ENCODE measurements at places on chromosomes 2 and 18.

DNA sequence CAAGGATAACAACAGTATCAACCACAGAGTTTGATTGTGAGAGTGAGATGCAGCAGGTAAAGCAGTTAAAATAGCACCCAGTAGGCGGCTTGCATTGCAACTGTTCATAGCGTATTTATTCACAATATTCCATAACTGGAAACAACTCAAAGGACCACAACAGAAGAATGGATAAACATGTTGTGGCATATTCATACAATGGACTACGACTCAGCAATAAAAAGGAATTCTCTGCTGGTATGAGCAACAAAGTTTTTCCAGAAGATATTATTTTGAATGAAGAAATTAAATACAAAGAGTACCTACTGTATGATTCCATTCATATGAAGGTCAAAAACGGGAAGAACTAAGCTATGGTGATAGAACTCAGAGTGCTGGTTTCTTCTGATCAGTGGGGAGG, 25.2 kb downstream of the GPATCH11 start:
- DNase-seq: no peak

- DNase-seq: no peak
Measured at GRCh38 chr2:199111458-199111857, 346.3 kb downstream of the SATB2 start.

GRCh38 chr2:100940766-100941645, 61.1 kb upstream of the RPL31 start:
- DNase-seq: no peak

DNA sequence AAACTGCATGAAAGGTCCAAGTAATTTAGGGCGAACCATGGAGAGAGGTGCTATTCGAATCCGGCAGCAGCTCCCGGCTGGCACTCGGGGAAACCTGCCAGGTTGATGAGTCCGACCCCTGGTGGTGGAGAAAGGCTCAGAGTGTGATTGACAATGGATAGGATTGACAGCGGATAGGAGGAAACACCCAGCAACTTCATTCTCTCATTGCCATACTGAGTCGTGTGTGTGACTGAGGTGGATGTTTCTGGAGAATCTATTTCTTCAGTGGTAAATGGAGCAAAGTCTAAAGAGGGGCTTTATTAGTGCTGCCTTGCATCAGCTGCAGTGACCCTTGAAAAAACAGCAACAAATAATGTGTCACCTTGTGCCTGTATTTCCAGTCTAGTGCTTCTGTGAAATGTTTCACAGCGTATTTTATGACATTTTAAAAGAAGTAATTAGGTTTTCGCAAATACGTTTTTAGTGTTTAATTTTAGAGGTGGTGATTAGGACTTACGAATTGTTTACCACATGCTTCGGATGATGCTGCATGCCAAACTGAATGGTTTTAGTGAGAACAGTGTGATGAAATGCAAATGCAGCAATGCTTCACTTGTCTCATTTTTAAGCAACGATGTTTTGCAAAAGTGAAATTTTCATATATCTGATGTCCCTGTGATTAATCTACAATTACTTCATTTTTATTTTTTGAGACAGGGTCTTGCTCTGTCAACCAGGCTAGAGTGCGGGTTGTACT, 102.0 kb downstream of the DCDC2C start:
- peak; percentile 52 for DNase-seq

DNA sequence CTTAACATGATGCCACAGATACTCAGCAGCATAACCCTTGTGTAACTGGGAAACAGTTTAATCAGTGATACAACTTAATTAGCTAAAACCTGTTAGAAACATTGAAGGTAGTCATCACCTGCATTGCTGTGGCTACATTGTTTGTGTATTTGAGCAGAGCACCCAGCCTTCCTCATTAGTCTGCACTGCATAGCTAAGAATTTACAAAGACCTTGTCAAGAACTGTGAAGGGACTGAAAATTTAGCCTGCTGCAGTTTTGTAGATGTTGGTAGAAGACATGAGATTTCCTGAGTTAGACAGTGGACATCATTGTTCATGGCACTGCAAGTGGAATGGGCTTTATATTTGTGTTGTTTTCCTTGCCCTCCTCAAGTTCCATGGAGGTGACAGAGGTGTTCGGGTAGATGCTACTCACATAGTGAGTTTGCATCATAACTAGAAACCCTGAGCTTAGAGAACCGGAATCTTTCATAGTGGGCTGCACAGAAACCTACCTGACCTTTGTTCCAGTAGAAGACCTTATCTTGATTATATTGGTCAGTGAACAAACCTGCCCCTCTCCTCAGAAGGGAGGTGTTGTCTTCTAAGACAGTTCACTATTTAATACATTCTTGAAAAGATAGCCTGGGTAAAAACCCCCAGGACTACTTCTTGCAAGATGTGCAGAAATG, 12.5 kb downstream of the VAPA start:
- DNase-seq: no peak

DNA sequence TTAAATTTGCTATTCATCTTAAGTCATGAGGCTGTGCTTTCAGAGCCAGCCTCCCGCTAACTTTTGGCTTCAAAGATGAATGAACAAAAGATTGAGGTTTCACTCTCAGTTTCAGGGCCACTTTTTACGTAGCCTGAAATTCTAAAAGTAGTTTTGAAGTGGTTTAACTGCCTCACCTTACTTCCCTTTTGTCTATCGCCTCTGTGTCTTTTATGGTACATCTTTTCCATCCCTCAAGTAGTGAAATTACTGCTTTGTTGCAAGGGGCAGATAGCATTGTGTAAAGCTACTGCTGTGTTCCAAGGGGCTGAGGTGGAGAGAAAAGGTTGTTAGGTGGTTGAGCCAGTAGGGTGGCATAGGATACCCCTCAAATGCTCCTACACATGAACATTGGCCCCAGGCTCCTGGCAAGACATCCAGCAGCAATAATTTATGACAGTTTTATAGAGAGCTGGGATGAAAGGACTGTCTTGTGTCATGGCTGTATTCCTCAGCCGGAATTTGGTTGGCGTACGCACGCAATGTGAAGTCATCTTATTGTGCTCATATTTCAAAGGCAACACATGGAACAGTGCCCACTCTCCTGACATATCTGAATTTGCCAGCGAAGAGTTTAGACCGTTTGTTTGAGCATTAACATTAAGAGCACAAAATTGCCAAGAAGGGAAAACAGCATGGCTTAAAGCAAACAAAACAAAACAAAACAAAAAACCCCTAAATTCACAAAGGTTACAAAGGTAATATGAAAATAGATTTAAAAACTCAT, 32.2 kb downstream of the QPCT start:
- DNase-seq: no peak

- DNase-seq: no peak
Measured at GRCh38 chr2:17643031-17643615, 102.6 kb downstream of the VSNL1 start.

- no peak for DNase-seq
Measured at GRCh38 chr2:184119989-184120800, 478.1 kb upstream of the ZNF804A start.

- no peak for DNase-seq
Measured at GRCh38 chr2:68974251-68974650, at the start of gene GKN1. Gene GKN1, plus strand, starts transcription at chr2:68974636. Its CDS starts 42 bp downstream, at chr2:68974678.

GRCh38 chr2:174074831-174075230, 109.7 kb upstream of the SP3 start:
- DNase-seq: no peak

DNA sequence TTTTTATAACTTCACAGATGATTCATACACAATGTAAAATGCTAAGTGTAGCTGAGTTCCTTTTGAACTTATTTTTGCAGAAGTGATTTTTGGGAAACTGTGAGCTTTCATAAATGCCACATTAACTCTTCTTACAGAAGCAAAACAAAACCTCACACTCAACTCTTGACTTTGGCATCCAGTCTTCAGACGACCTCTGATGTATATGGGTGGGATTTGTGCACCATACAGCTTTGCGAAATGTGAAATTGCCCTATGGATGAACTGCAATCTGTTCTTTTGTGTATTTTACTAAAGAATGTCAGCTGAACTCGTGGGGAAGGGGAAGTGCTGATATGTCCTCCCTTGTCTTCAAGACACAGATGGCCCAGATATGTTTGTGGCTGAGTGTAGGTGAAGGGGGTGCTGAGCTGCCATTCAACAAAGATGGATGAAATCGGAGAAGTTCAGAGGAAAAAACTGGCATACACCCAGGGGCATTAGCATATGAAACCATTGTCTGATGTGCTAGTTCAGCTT, 218.3 kb downstream of the PTGR3 start:
- peak; percentile 80 for DNase-seq

DNA sequence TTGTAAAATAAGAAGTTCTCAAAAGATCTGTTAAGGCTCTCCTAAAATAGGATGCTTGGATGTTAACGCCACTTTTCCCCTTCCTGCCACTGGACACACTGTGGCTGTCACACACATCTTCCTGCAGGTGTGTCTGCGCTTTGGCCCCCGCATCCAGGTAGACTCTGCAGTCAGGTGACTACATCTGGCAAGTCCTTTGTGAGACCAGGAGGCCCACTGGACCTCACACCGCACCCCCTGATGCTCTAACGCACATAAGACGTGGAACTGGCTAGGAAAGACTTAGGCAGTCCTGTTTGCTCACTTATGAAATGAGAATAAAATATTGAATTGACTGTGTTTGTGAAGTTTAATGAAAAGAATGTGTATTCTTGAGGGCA, 67.6 kb upstream of the PXDN start:
- DNase-seq: no peak

GRCh38 chr2:167215595-167215994, 327.3 kb downstream of the XIRP2 start:
- DNase-seq: no peak

DNA sequence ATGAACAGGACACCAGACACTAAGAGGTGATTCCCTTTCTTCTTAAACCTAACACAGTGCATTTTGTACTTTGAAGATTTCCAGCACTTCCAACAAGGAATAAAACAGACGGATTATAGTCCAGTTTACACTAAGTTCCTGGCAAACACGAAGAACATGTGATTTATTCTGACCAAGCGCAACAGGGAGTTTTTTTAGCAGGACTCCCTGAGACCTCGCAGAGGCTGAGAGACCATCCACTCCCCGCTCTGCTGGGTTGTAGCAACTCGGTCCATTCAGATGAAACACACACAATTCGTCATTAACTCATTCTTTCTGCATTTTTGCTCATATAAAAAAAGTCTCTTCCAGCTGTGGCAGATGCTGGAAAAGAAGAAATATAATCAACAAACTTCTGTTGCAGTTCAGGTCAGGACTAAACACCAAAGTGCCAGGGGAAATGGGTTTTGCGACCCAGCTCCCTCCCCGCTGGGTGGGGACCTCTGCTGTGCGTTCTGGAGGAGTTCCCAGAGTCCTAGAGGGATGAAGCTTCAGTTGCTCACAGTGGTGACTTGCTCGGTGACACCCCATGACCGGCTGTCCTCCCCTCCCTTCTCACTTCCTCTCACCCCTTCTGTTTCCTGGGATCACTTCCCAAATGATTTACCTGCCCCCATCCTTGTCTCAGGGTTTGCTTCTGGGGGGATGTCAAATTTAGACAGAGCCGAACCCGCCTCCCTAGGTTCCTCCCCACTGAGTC, 52.5 kb downstream of the KCNF1 start:
- no peak for DNase-seq

DNA sequence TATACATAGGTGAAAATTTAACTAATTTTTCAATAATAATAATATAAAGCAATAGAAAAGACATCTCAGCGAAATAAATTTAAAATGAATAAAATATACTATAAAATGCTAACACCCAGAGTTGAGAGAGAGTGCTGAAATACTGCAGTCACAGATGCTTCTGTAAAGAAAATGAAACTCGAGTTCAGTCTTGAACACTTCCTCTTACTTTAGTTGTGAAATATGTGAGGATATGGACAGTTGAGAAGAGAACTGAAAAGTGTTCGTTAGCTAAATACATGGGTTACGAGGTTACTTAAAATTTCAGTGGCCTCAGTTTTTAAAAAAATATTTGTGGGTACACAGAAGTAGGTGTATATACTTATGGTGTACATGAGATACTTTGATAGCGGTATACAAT, 106.8 kb downstream of the DNAH7 start:
- peak; percentile 31 for DNase-seq

DNA sequence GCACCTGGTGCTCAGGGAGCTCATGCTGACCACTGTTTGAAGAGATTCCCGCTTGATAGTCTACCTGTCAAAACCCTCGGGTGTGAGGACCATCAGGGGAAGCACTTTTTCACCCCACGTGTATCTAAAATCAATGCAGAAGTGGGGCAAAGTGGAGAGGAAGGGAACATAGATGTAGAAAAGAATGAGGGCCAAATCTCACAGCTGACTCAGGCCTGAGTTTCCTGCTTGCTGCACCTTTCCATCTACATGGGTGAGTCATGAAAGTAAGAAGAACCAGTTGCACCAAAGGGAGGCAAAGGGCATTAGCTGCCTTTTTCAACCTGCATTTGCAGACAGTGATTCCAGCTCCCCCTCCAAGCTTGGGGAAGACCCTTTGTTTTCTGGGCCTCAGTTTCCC, 100.2 kb upstream of the MYCN start:
- no peak for DNase-seq

GRCh38 chr2:3580449-3580848, 5.4 kb downstream of the RPS7 start:
- no peak for DNase-seq

DNA sequence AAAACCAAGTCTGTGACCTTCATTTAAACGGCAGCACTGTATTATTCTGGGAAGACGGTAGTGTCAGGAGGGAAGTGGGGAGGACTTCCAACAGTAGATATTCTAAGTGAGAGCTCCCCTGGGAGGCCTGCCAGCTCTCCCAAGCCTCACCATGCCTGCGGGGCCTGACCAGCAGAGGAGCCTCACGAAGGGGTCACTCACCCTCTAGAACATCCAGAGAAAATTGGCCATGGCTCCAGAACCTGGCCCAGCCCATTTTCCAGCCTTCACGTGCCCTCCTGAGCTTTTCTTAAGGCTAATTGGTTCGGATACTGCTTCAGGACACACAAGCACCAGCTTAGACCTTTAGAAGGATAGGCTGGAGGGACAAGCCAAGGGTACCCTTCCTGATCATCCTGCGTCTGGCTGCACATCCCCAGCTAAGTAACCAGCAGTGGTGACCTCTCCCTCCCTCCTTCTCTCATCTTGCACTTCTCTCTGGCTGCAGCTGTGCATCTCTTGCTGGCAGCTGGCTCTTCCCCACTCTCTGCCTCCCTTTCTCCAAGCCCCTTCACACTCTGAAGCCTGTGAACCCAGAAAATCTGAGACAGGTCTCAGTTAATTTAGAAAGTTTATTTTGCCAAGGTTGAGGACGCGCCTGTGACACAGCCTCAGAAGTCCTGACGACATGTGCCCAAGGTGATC, 120.1 kb upstream of the PKDCC start:
- DNase-seq: no peak

DNA sequence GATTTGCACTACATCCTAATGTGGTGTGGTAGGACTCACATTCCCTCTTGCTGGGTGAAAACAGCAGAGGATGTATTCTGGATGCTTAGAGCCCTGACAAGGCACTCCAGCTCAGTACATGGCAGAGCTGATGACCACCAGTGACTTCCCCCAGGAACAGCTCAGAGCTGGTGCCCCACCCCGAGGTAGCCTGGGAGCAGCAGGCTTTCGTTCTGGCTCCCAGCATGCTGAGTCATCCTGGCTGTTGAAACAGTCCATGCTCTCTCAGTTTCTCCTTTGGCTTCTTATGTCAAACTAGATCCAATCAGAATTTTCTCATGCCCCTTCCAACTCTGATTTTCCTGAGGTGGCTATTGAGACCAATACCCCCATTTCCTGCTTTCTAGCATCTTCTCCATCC, 438.2 kb downstream of the NBAS start:
- DNase-seq: no peak

GRCh38 chr2:159110784-159111183, 142.3 kb downstream of the TANC1 start:
- no peak for DNase-seq

- DNase-seq: no peak
Measured at GRCh38 chr2:25187729-25188350, 19.5 kb upstream of the POMC start.

GRCh38 chr2:101341901-101342624, 33.6 kb upstream of the RNF149 start:
- DNase-seq: peak; percentile 83

All from KBM-7 (cell line).